Activated T-helper 2 cell treated with anti-CD3 and anti-CD28 coated beads, Interferon-gamma antibody, Interleukin-2, Interleukin-4, amounts not matched to agents 10 μg/mL and 5 μg/mL and 100 μg/mL, durations not matched to agents 14 hours and 24 hours and 36 hours (primary cell): ENCODE measurements at places on chromosomes 5 and 9.

DNA sequence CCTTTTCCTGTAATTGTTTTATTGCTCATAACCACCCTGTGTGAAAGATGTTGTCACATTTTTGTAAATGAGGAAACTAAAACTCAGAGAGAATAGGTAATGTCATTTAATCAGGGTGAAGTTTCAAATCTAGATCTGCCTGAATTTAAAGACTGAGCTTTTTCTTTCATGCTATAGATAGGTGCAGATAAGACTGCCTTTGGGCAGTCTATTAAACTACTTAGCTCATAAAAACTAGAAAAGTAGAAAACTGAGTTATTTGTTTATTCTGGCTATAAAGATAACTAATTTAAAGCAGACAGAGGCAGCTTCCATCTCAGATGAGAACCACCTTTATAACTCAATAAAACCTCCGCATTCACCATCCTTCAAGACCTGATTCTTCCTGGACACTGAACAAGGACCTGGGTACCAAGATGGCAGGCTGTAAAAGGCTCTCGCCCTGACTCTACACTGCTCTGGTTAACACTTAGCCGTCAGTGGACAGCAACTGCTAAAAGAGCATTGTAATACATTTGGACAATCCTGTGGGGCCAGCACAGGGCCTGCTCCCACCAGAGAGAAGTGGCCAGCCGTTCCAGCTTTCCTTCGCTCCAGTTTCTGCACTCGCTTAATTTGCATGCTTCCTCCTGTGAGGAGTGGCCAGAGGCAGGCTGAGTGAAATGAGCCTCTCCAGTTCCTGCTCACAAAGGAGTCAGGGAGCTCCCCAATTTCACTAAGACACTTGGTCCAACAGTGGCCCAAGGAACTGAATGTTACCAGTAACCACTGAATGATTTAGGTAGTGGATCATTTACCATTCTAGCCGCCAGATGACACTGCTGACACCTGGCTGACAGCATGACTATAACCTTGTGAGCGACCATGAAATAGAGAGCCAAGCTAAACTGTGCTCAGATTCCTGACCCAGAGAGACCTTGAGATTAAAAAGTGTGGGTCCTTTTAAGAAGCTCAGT is 566.4 kb downstream of the EFNA5 start:
- DNase-seq = no peak

DNA sequence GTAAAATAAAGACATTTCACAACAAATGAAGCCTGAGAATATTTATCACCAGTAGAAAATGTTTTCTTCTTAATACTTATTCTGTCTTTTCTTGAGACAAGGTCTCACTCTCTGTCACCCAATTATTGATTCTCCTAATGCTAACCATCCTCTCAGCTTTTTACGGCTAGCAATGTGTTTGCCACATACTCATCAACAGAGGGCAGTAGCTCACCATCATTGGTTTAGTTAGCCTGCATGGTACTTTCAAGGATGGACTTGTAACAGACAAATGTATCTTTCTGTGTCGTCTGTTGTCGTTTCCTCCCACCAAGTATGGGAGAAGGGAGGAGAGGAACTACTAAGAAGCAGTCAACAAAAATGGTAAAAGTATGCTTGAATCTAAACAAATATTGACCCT is 5.9 kb upstream of the ACO1 start:
- DNase-seq = no peak

GRCh38 chr9:91151718-91152095 is 210.0 kb downstream of the AUH start:
- peak; percentile 22 for DNase-seq

GRCh38 chr5:71778678-71779276 is 59.7 kb downstream of the CARTPT start:
- no peak for DNase-seq

DNA sequence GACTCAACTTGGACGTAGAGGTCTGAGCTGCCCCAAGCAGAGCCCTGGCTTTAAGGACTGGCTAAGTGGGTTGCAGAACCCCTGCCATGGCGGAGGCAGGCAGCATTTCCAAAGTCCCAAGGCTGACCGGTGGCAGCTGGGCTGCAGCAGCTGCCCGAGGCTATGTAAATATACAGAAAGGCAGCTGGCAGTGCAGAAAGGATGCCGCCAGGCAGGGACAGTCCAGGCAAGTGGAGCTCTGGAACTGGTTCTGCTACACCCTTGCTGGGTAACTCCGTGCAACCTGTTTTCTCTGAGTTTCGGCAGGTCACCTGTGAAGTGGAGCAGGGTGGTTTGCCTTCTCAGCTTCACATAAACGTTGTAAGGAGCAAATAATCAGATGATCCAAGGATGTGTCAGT is 46.0 kb downstream of the SHB start:
- no peak for DNase-seq

DNA sequence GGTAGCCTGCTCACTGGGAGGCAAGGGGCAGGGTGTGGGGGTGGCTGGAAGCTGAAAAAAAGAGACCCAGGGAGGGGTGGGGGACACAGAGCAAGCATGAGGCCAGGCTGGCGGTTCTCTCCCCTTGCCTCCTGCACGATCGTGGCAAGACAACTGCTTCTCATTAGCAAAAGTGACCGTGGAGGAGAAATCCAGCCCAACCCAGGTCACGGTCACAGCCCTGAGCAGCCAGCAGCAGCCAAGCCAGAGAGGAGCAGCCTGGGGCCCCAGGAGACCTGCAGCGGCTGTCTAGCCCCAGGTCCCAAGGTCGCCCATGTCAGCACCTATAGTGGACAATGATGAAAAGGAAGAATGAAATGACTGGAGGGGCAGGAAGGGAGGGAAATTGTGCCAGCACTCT is 89.1 kb downstream of the NRG2 start:
- no peak for DNase-seq

DNA sequence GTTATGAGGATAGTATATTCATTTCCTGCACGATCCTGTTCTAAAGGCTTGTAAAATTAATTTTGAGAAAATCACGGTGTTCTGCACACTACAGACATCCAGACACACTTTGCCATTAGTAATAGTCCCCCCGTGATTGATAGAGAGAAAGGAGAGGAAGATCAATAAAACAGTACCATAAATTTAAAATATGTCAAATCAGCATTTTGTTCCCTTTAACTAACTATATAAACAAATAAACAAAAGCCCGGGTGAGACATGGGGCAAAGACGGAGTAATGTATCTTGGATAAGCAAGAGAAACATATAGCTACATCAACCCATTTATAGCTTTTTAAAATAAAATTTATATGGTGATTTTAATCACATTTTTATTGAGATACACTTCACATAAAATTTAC is 10.6 kb upstream of the CER1 start:
- no peak for DNase-seq
